ENCODE measurements at places on chromosomes 4 and X.

DNA sequence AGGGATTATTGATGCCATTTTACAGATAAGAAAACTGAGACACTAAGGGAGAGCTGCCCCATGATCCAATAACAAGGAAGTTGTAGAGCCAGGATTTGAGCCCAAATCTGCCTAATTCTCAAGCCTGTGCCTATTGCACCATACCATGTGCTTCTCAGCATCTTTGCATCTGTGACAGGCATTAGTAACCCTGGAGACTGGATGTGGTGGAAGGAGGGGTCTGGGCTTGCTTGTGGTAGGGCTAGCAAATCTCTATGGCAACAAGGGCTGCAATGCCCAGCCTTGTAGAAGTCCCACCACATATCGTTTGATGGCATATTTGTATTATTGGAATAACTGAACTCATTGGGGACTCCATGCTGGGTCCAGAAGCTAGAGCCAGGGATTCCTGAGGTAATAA, 58.1 kb downstream of the RTL5 start:
- DNase-seq, result no peak

GRCh38 chr4:149161247-149161646, 654.4 kb downstream of the IQCM start:
- no peak for DNase-seq

GRCh38 chrX:118183606-118184005, 67.0 kb upstream of the KLHL13 start:
- no peak for DNase-seq

- no peak for DNase-seq
Measured at GRCh38 chr4:133188433-133189146, 39.5 kb downstream of the PCDH10 start.

DNA sequence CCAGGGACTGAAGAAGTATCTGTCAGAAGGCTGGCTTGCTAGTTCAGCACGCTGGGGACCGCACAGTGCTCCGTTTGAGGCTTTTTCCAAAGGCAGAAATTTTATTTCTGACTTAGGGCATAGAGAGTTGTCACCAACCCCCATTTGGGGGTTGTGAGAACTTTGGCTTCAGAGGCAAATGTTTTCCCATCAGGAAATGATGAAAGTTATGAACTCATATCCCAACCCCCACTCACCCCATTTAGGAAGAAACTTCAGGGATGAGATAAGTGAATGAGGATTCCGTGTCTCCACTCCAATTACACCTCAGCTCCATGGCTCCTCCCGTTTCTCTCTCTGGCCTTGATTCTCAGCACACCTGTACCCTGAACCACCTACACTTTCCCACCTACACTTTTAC, 4.3 kb upstream of the WDR13 start:
- DNase-seq, result no peak

DNA sequence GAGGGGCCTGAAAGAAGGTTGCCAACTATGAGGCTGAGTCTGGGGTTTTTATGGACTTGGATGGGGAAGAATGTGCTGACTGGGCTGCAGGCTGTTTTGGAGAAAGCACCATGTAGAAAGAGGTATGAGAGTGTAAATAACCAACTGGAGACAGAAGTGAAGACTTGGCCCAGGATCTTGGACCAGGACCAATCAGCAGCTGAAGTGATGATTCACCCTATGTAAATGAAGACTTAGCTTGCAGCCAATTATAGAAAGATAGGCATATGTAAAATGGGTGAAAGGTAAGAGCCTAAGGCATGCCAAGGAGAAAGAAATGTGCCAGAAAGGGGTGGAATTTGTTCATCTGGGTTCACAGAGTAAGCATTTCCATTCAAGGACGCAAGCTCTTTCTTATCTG, 856.7 kb upstream of the PRKX start:
- DNase-seq, result no peak

GRCh38 chr4:20353646-20354045, 101.9 kb downstream of the SLIT2 start:
- no peak for DNase-seq

- DNase-seq, result no peak
Measured at GRCh38 chrX:28042826-28043564, 61.7 kb upstream of the DCAF8L1 start.

DNA sequence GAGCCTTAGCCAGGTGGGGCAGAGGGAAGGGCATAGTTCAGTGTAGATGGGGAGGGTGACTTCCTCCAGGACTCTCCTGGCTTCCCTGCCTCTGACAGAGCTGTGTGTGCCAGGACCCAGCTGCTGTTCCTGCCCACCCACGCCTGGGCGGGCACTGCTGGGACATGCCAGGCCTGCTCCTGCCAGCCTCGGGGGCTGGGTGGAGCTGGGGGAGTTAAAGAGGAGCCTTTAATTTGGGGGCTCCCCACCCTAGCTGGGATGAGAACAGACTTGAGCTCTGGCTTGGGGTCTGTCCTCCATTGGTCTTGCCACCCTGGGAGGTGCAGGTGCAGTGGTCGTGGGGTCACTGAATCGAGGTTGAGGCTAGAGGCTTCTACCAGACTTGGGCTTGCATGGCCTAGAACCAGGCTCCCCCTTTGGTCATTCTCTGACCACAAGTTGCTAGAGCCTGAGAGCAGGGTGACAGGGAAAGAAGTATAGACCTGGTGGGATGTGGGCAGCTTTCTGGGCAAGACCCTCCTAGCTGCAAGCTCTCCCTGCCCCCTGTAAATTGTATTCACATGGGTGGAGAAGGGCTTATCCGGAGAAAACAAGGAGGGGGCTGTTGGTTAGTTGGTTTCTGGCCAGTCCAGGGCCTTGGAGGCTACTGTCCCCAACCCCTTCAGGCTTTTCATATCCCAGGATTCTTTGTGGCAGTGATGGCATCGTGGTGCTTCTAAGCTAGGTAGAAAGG, 5.7 kb downstream of the EFNB1 start:
- DNase-seq, result no peak

DNA sequence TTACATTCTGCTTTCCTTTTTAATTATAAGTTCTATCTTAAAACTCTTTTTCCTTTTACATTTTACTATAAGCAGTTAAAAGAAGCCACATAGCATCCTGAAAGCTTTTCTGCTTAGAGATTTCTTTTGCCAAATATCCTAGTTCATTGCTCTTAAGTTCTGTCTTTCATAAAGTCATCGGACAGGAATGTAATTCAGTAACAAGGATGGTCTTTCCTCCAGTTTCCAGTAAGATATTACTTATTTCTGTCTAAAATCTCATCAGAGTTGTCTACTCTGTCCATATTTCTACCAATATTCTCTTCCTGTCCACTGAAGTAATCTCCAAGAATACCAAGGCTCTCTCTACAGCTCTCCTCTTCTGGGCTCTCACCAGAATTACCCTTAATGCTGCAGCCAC, 37.5 kb upstream of the ADH1C start:
- no peak for DNase-seq

DNA sequence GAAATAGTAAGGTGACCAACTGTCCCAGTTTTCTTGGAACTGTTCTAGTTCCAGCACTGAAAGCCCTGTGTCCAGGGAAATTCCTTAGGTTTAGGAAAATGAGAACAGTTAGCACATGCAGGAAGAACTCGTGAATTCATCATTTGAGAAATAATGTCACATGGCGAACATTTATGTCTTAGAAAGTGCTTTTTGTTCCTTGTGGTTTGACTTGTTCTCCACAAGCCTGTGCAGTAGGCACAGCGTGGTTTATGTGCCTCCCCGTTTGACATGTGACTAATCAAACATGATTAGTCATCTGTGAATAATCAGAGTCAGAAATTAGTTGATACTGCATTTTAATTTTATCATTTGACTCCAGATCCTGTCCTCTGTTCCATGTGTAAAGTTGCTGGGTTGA, 556.0 kb upstream of the CPEB2 start:
- DNase-seq, result no peak

DNA sequence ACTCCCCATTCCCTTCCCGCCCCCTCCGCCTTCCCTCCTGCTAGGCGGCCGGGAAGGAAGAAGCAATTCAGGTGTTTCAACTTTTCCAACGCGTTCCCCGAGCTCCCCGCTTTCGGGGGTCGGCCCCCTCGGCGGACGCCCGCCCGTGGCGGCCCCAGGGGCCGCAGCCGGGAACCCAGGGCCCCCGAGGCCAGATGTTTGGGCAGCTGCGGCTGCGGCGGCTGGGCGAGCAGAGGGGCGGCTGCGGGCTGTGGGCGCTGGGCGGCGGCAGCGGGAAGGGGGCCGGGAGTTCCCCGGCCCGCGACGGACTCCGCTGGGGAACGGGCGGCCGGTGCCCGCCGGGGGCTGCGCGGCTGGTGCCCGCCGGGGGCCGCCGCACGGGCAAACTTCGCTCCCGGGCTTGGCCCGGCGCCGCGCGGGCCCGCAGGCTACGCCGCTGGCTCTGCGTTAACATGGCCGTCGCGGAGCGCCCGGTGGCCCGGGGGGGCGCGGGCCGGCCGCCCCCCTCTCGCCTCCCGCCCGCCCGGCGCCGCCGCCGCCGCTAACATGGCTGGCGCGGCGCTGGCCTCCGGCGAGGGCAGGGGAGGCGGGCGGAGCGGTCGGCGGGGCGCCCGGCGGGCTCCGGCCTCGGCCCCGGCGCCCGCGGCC, 510 bp downstream of the HMGB3 start:
- no peak for DNase-seq

GRCh38 chr4:57672846-57673433, 562.8 kb upstream of the IGFBP7 start:
- DNase-seq, result no peak

DNA sequence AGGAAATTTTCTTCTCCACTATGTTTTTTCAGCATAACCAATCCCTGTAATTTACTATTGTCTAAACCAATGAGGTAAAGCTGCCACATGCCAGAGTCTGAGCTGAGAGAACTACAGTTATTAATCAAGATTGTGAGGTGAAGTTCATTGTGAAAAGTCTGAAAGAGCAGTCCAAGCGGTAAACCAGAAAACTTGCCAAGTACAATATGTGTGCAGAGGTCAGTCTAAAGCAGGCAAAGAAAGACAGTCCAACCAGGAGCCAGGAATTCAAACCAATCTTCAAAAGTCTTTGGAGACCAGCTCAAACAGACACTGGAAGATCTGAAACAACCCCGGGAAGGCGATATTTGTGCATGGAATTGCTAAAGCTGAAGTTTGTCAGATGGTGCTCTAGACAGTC, 229.1 kb upstream of the POU3F4 start:
- DNase-seq, result no peak

GRCh38 chr4:82560853-82561785, 669 bp downstream of the TMEM150C start:
- peak; percentile 15 for DNase-seq

GRCh38 chr4:3491681-3492405, 28.7 kb downstream of the DOK7 start:
- no peak for DNase-seq

DNA sequence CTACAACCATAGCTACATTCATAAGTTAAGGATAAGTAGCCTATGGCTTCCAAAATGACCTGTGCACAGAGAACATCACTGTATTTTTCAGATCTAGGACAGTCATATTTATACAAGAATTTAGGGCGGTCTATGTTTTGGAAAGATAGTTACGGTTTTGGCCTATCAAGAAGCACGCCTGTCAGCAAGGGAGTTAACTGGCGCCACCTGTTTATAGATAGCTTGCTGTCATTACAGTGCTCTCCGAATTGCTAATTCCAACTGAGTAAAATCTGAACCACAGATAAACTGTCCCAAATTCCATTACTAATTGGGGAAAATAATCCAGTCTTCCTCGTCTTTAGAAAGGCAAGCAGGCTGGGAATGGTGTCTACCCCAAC, 646 bp downstream of the ABCB7 start:
- no peak for DNase-seq

DNA sequence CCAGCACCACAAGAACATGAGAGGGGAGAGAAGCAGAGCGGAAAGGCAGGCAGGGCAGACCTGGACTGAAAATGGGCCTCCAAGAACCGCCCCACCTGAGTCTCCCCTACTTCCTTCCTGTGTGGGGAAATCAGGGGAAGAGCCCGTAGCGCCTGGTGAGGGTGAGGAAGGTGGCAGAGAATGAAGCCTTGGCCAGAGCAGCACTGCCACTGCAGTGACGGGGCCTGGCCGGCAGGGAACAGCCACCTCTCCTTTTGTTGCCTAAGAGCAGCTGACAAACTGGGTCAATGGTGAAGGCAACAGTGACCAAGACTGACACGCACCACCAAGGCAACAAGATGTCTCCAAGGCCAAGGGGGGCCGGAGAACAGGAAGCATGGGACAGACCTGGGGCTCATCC, 58.4 kb upstream of the CBR4 start:
- DNase-seq, result no peak

GRCh38 chr4:40038977-40039376, 17.7 kb upstream of the N4BP2 start:
- no peak for DNase-seq

DNA sequence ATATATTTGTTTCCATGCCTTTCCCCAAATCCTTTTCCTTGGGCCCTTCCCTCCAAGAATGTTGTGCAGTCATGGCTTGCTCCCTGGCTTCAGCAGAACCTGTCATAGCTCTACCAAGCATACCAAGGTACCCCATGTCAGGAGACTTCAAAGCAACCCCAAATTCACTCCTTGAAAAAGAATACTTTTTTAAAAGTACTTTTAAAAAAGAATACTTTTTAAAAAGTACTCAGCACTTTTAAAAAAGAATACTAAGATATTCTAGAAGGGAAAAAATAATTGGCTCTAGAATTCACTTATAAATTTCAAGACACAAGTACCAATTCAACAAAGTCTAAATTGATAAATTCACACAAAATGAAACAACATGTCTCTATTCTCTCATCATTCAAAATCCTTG, 76.0 kb downstream of the NR3C2 start:
- no peak for DNase-seq

- no peak for DNase-seq
Measured at GRCh38 chrX:82237328-82237727, 1035.4 kb downstream of the SH3BGRL start.

DNA sequence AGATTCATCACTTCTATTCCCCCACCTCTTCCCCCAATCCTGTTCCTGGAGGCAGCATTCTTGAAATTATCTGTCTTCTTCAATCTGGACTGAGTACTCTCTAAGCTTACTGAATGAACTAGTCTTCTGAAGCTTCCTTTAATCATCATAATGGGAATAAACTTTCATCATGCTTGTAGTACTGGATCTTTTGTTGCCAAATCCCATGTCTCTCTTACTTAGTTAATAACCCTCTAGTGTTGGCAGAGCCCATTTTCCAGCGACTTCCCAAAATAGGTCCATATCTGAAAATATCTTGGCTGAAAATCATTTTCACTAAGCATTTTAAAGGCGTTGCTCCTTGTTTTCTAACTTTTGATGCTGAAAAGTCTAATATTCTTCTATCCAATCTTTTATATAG, 39.6 kb downstream of the RPS6KA3 start:
- no peak for DNase-seq

DNA sequence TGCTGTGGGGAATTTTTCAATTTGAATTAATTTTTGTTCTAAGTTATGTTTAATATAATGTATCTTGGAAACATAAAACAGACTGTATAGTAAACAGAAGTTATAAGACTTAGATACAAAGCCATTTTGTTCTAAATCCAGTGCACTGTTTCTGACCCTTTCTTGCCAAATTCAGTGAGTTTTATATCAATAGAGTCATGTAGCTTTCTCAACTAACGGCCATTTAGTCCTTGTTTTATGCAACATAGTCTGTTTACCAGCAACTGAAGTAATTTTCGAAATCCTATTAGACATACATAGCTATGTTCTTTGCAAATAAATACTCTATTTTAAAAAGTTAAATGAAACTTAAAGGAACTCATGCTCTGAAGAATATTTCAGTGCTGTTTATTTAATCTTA, 242.8 kb downstream of the ADGRL3 start:
- no peak for DNase-seq

GRCh38 chr4:168511780-168512489, 15.1 kb downstream of the PALLD start:
- no peak for DNase-seq

- no peak for DNase-seq
Measured at GRCh38 chr4:25978327-25978726, 64.3 kb downstream of the SMIM20 start.

Data from NCI-H1105 treated with DMSO at 0.1 percent for 48 hours (cell line).